SHP77 treated with DMSO at 0.1 percent for 48 hours (cell line): ENCODE measurements at places on chromosomes 2 and 18.

- no peak for DNase-seq
These were observed 105.6 kb upstream of the STK17B start for GRCh38 chr2:196277002-196277401.

DNA sequence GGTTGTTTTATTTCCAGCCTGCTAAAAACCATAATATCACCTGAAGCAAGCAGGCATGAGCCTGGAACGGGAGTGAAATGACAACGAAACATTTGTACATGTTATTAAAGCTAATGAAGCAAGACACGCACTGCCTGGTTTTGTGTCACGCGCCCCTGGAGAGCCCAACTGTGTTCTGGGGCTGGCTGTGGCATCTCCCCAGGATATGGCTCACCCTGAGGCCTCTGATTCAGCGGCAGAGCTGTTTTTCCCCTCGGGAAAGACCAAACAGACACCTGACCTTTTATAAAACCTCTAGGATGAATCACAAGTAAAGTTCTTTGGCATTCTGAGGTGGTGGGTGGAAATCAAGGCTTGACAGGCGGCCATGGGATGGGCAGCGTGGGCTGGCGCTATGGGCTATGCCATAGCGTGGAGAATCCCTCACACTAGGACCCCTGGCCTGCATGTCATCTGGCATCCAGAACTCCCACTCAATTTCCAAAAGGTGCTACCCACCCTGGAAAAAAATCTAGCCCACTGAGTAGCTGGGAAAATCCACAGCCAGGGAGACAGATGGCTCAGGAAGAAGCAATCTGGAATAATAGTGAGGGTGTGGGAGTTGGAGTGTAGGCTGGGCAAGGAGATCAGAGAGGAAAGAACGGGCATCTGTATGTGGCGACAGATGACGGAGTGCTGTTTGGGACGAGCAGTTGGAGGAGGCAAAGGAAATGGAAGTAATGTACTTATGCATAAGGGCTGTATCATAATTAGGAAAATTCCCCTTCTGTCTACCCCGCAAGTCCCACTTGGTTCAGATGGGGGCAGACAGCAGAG is 262.0 kb downstream of the AFF3 start:
- DNase-seq, result no peak

DNA sequence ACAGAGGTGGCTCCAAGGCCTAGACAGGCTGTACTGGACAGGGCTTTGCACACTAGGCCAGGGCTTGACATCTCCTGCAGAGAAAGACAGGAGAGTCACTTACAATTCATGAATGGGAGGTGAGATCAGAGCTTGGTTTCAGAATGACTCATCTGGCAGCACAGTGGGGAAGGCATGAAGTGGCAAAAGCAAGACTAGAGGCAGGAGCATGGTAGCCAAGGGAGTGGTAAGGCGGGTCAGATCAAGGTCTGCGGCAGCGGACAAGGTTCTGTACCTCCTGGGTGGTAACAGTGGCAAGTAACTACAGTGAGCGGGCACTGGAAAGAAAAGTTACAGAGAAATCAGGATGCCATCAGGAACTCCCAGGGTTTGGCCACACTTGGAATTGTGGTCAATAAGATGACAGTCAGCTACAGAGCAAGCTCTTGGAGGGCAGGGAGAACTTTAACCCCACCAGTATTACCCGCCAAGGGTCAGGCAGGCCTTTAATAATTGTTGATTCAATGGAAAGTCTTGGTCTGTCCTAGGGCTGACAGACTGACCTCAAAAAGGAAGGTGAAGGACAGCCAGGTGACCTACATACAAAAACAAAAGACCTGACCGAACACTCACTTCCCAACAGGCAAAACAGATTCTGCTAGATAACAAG is 5.7 kb downstream of the MCFD2 start:
- no peak for DNase-seq

DNA sequence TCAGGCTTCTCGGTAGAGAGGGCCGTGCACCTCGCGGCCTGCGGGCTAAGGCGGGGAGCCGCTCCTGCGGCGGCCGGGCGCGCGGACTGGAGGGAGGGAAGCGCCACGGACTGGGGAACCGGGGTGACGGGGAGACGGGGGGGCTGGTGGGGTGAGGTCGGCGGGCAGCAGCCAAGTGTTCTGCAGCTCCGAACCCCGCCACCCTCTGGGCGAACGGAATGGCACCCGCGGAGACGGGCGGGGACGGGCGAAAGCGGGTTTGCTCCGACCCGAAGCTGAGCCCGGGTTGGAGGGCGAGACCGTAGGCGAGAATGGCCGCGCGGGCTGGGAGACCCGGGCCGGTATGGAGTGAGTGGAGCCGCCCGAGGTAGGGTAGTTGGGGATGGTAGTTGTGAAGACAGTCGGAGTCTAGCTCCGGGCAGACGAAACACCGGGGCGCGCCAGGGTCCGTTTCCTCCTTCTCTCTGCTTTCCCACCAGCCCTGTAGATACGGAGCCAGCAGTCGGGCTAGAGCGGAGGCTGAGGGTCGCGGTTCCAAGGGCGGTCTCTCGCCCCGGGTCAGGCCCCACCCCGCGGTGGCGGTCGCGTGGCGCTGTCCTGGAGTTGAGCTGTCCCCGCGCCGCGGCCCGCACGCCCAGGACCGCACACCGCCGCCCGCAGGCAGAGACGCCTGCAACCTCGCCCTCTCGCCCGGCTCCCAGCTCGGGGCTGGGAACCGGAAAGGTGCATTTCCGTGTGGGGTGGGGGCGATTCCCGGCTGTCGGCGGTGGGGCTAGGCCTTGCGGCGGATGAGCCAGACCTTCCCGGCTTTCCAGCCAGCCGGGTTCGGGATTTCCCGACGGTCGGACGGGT is 160.3 kb upstream of the SIX2 start:
- no peak for DNase-seq

- DNase-seq, result no peak
These were observed 64.1 kb downstream of the PTPN4 start for GRCh38 chr2:119823734-119824334.

DNA sequence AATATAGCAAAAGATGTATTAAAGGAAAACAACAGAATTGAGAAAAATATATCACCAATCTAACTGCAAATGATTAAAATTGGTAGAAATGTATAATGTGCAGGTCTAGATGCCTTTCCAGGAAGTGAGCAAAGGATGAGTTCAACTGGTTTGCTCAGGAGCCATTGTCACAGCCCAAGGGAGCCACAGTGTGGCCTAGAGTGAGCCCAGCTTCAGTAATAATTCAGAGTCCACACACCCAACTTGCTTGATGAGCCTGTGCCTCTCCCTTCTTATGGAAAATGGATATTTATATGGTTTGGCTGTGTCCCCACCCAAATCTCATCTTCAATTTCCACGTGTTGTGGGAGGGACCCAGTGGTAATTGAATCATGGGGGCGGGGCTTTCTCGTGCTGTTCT is 92.2 kb upstream of the ASAP2 start:
- no peak for DNase-seq

DNA sequence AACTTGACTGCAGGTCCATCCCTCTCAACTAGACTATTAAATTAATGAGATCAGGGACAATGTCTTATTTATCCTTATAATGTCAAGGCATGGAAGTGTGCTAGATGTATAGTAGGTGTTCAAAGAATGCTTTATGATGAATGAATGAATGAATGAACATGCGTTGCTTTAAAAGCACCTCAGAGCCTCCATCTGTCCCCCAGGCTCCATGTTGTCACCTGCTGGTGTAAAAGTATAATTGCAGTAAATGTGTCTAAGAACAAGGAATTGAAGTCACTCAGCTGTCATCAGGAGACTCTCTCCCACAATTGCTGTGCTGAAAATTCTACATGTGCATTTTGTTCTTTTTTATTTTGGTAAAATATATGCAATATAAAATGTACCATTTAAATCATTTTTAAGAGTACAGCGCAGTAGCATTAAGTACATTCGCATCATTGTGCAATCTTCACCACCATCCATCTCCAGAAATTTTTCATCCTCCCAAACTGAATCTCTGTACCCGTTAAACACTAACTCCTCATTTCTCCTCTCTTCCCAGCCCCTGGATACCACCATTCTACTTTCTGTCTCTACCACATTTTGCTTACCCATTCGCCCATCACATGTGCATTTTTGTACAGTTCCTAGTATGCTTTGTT is 52.6 kb downstream of the GNAL start:
- DNase-seq, result no peak
